ENCODE measurements at places on chromosomes 5 and 9.

- no peaks in the 10 kb centered on the region for H3K36me3 ChIP-seq
- peak overlapping the region; percentile 3 for H3K4me3 ChIP-seq
- no peak for DNase-seq
- H3K4me1 ChIP-seq = peaks cover 13% of the 10 kb centered on the region
Observed at GRCh38 chr9:114958021-114958843, 27.8 kb upstream of the TNFSF8 start.

DNA sequence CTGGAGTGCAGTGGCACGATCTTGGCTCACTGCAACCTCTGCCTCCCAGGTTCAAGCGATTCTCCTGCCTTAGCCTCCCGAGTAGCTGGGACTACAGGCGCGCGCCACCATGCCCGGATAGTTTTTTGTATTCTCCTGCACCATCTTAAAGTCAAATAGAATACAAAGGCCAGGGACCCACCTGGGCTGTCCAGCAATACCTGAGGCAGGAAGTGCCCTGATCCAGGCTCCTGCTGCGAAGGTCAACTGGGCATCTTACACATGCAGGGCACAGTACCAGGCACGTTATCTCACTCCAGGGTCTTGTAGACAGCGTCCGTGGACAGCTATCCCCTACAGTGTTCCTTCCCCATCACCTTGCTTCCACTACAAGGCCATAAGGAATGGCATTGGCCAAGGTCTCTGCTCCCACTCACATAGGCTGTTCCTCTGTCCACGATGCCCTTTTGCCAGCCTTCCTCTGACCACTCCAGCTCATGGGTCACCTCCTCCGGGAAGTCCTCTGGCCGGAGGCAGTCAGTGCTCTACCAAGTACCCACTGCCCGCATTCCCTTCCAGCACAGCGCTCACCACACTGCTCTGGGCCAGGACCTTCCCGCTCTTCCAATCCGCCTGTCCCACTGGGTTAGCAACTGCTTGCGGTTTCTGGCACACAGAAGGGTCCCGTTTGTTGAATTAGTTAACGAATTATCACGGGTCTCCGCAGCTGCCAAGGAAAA lies 978 bp downstream of the P4HA2 start:
- peak overlapping the region; percentile 53 for H3K27ac ChIP-seq
- H3K4me3 ChIP-seq = peak overlapping the region; percentile 7
- H3K4me1 ChIP-seq = peaks cover 14% of the 10 kb centered on the region
- DNase-seq = no peak
- H3K27me3 ChIP-seq = no peaks in the 10 kb centered on the region

DNA sequence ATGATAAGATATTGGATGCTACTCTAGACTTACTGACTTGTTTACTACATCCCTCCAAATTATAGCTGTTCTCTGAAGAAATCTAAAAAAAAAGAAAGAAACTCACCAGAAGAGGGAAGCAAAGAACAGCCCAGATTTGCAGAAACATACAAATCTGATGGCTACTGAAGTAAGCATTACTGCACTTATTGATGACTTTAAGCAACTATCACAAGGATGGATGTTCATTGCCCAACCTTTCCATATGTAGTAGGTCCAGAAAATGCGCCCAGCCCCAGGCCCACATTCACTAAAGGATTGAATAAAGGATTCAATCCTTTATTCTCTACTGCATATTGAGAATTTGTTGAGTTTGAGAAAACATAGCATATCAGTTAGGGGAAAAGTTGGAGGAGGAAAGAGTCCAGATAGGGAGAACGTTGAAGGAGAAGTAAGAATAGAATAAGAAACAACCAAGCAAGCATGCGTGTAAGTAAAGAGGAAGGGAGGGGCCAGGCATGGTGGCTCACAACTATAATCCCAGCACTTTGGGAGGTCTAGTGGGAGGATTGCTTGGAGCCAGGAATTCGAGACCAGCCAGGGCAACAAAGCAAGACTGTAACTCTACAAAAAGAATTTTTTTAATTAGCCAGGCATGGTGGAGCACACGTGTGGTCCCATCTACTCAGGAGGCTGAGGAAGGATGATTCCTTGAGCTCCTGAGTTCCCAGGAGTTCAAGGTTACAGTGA lies 33.8 kb upstream of the DTWD2 start:
- no peaks in the 10 kb centered on the region for H3K4me1 ChIP-seq
- no peak overlapping the region for H3K4me3 ChIP-seq
- no peak overlapping the region for H3K27ac ChIP-seq
- H3K27me3 ChIP-seq = no peaks in the 10 kb centered on the region
- H3K36me3 ChIP-seq = no peaks in the 10 kb centered on the region

DNA sequence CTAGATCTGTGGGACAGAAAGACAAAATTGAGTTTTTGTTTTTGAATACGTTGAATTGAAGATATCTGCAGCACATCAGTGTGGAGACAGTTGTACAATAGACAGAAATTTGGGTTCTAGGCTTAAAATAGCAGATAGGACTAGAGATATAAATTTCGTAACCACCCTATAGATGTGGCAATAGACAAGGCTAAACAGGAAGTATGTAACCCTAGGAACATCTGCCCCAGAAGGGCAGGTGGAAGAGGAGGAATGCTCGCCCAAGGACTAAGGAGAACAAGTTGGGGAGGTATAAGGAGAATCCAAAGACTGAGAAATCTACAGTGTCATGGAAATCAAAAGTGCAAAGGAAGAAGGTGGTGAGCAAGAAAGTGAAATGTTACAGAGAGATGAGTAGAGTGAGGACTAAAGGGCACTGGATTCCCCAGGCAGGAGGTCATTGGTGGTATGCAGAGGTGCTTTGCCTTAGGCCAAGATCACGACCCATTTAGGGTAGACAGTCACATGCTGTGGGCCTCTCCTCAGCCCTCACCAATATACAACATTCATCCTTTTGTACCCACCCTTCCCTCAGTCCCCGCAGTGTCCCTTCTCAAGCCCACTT lies 109.1 kb upstream of the ELL2 start:
- no peak for DNase-seq
- no peaks in the 10 kb centered on the region for H3K27me3 ChIP-seq
- no peak overlapping the region for H3K27ac ChIP-seq

DNA sequence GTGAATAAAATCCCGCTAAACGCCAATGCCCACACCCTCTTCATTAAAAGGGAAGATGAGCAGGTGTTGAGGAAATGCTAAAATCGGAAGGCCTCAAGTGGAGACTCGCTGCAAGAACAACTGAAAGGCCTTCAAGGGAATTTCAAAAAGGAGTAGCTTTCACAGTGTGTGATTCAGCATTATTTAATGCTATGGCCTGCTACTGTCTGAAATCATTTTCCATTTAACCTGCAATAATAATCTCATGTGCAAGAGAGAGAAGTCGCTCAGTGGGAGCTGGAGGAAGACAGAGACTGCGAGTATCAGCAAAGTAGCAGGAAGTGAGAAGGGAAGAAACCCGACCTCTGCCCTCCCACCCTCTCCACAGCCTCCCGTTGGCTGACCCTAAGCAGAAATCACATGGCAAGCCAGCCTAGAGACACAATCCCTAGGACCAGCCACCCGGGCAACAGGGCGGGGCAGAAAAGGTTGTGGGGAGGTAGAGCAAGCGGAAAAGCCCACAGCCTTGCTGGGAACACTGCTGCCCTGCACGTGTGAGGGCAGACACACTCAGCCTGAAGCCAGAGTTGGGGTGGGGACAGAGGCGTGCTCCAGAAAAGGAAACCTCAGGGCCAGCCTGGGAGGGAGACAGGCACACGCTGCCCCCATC lies 39.9 kb upstream of the CTSL start:
- H3K27ac ChIP-seq = no peak overlapping the region
- no peaks in the 10 kb centered on the region for H3K27me3 ChIP-seq
- no peak overlapping the region for H3K4me3 ChIP-seq
- DNase-seq = no peak
- H3K4me1 ChIP-seq = peaks cover 3% of the 10 kb centered on the region

DNA sequence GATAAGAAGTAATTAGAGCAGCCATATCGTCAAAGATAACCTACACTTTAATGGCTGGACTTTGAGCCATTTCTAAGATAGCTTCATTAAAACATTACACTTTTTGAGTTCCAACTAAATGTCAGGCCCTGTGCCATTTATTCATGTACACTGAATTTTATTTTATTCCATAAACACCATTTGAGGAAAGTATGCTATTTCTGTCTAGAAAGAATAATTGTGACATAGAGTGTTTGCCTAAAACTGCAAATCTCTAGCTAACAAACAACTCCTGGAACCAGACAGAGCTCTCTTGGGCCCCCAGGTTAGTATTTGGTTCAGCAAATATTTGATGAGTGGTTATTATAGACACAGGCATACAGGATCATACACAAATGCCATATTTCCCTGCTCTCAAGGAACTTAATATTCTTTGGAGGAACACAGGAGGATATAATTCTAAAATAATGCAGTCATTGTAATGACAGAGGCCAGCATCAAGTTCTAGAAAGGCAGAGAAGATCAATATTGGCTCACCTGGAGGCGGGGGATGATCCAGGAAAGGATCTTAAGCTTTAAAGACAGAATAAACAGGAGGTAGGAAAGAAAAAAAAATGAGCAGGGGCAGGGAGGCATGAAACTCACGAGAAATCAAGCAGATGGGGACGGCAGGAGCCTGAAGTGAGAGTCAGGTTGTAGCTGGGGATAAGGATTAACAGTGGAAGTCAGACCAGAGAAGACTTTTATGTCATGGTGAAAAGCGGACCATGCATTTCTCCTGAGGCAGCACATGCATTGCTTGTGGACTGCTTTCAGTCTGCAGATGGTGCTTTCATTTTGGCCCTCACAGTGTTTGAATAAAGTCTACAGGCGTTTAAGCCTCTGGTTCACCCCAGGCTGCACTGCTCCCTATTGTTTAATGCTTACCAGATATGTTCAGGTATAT lies 127.7 kb downstream of the GCNT1 start:
- no peak overlapping the region for H3K4me3 ChIP-seq
- no peak for DNase-seq

DNA sequence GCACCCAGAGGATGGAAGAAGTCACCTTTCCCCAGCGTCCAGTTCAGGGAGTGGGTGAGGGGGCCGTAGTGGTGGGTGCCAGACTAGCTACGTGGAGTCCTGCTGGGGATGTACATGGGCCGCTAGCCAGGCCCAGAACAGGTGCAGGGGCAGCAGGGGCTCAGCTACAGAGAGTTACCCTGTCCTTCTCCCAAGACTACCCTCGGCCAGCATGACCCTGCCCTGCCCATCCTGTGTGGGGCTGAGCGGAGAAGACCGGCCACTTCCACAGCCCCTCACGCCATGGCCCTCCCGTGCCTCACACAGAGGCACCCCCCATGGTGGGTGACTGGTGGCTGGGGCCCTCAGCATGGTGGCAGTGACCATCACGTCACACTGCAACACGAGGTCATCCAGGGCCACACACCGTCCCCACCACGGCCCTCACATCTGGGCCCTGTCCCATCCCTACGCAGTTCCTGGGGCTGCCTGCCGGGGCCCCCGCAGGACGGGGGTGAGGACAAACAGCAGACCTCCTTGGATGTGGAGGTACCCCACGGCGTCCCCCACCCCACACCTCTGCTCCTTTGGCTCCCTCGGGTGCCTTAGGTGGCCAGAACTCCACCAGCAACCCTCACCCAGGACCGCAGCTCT lies 977 bp upstream of the DPP7 start:
- H3K27me3 ChIP-seq = no peaks in the 10 kb centered on the region
- DNase-seq = no peak
- no peaks in the 10 kb centered on the region for H3K36me3 ChIP-seq
- peaks cover 10% of the 10 kb centered on the region for H3K4me1 ChIP-seq
- H3K4me3 ChIP-seq = peak overlapping the region; percentile 50

- H3K4me1 ChIP-seq = no peaks in the 10 kb centered on the region
- no peaks in the 10 kb centered on the region for H3K27me3 ChIP-seq
- DNase-seq = no peak
- no peak overlapping the region for H3K27ac ChIP-seq
Observed at GRCh38 chr5:143195491-143195890, 208.0 kb downstream of the NR3C1 start.

GRCh38 chr5:10446490-10446889 lies 4.8 kb downstream of the ROPN1L start:
- H3K36me3 ChIP-seq = no peaks in the 10 kb centered on the region
- no peaks in the 10 kb centered on the region for H3K27me3 ChIP-seq
- H3K4me3 ChIP-seq = no peak overlapping the region
- DNase-seq = no peak
- H3K27ac ChIP-seq = no peak overlapping the region

GRCh38 chr9:86259557-86259956 lies at the start of gene C9orf153:
TSS of gene C9orf153 (minus strand) at chr9:86259657. CDS start at chr9:86229603, 30,054 bp downstream.
- no peaks in the 10 kb centered on the region for H3K27me3 ChIP-seq
- H3K36me3 ChIP-seq = peaks cover 5% of the 10 kb centered on the region
- H3K4me3 ChIP-seq = no peak within 1 kb of the TSS
- no peak within 1 kb of the TSS for H3K27ac ChIP-seq

- no peak overlapping the region for H3K27ac ChIP-seq
- H3K4me3 ChIP-seq = no peak overlapping the region
- DNase-seq = peak; percentile 16
- H3K36me3 ChIP-seq = no peaks in the 10 kb centered on the region
- no peaks in the 10 kb centered on the region for H3K4me1 ChIP-seq
Observed at GRCh38 chr5:132767150-132767549, 9.9 kb downstream of the SEPTIN8 start.

Data from CD8-positive, alpha-beta memory T cell (primary cell).